ENCODE measurements at places on chromosomes 6 and 20.
A peak's percentile ranks its signal among the peaks of the same experiment; 100 is the strongest.

- DNase-seq, result no peak
Measured at GRCh38 chr6:34696189-34696738, 303 bp downstream of the ILRUN start.

- no peak for DNase-seq
Measured at GRCh38 chr20:11813106-11813890, 104.4 kb upstream of the BTBD3 start.

DNA sequence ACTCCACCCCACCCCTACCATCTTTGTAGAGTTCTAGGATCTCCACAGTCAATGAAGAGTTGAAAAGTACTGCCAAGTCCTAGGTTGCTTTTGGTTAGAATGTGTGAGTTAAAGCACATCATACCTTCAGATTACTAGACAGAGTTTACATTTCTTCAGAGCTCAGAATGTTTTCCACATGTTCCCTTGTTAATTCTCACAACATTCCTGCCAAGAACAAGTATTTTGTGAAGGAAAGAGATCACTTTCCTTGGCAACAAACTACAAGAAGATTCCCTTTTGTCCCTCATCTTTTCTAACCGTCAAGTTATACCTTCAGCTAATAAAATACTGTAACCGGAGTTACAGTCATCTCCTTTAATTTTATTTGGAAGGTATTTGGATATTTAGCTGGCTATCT lies 266.8 kb downstream of the ZFAND3 start:
- no peak for DNase-seq

- no peak for DNase-seq
Measured at GRCh38 chr6:52539607-52540006, 37.3 kb downstream of the TRAM2 start.

GRCh38 chr6:99241905-99242534 lies 107.5 kb downstream of the FAXC start:
- DNase-seq, result peak; percentile 15

- DNase-seq, result no peak
Measured at GRCh38 chr20:23245553-23246181, 104.9 kb upstream of the NXT1 start.

GRCh38 chr6:168515376-168515775 lies 74.4 kb downstream of the SMOC2 start:
- DNase-seq, result no peak

DNA sequence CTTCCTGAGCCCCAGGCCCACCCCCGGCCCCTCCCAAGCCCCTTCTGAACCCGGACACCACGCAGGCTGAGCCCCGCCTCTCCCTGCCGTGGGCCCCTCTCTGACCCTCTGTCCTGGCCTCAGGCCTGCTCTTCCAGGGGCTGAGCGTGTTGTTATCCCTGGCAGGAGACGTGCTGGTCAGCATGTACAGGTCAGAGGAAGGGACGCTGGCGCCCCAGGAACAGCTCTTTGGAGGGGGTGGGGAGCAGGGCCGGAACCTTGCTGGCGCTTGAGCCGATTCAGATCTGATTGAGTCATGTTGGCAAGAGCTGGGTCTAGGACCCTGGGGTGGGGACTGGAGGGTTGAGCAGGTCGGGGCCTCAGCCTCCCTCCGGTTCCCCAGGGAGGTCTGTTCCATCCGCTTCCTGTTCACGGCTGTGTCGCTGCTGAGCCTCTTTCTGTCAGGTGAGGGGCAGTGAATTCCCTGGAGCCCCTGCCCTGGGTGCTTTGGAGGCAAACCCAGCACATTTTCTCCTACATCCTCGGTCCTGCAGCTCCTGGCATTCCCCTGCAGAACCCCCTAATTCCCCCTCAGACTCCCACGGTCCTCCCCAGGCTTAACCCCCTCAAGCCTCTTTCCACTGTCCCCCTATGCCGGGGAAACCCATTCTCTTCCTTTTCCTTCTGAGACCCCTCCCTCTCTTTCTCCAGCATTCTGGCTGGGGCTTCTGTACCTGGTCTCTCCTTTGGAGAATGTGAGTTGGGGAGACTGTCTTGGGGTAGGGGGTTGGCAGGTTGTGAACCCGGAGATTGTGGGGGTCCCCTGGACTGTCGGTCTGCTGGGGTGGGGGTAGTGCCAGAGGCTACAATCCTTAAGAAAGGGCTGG lies 2.0 kb downstream of the SPAG4 start:
- DNase-seq, result peak; percentile 75

GRCh38 chr6:88490908-88491264 lies 324.7 kb upstream of the CNR1 start:
- DNase-seq, result no peak

DNA sequence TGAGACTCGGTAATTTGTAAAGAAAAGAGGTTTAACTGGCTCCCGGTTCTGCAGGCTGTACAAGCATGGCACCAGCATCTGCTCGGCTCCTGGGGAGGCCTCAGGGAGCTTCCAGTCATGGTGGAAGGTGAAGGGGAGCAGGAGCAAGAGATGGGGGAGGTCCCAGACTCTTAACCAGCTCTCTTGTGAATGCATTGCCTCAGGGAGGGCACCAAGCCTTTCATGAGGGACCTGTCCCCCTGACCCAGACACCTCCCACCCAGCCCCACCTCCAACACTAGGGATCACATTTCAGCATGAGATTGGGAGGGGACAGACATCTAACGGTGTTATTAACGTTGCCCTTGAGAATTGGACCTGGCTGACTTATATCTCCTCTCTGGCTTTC lies 68.6 kb downstream of the PTPN1 start:
- no peak for DNase-seq

DNA sequence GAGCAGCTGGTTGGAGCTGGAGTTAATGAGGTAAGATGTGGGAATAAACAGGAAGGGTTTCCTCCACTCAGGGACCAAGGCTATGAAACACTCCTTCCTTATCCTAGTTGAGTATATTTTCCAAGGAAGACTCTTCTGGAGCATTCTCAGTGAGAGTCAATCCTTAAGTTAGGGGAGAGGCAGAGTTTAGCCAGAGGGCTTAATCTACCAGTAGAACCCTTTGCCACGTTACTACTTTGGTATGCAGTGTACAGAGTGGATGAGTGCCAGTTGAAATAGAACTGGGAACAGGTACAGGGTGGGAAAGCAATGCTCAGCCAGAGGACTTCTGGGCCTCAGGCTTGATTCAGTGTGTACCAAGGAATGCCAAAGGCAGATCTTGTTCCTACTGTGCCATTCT lies 114.3 kb downstream of the UBE3D start:
- DNase-seq, result no peak

GRCh38 chr20:37845878-37846277 lies 57.0 kb upstream of the VSTM2L start:
- no peak for DNase-seq

- DNase-seq, result no peak
Measured at GRCh38 chr6:133631421-133631820, 257.5 kb upstream of the TCF21 start.

DNA sequence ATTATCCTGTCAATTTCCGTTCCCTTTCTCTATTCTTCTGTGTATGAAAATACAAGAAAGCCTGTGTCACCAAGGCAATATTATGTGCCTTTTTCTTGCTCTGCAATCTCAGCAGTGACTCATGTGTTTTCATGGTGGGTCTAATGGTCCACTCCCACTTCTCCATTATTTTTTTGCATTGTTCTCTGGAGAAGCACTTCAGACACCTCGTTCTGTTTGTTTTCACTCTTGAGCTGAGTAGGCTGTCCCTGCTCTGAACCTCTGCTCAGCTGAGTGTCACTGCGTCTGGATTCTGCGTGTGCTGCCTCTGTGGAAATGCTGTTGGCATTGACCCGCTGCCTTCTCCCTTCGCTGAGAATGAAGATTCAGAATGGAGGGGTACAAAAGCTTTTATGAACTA lies 230.6 kb downstream of the TMEM242 start:
- DNase-seq, result no peak

DNA sequence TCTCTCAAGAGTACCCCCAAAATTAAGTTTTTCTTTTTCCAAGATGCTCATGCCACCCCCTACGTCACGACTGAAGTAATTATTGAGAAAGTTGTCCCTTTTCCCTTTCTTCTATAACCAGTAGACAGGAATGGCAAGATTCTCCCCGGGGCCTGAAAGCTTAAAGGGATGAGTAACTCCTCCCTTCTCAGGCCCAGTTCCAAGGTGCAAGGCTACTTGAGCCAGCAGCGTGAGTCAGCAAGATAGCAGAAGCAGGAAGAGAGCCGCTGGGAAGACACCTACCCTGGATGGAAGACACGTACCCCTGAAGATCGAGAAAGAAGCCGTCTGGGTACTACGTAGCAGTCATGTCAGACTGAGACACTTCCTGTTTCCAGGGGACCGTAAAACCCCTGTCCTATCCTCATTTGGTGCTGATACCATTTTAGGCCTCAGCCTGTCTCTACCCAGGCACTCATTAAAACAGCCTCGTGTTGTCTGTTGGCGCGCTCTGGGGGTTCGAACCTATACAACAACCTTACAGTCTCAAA lies 241.0 kb downstream of the ADGRG6 start:
- no peak for DNase-seq

- no peak for DNase-seq
Measured at GRCh38 chr6:135393289-135393688, 104.3 kb downstream of the AHI1 start.

- no peak for DNase-seq
Measured at GRCh38 chr20:888057-888456, 28.1 kb downstream of the ANGPT4 start.

GRCh38 chr6:70706491-70707123 lies 38.9 kb downstream of the SMAP1 start:
- no peak for DNase-seq

DNA sequence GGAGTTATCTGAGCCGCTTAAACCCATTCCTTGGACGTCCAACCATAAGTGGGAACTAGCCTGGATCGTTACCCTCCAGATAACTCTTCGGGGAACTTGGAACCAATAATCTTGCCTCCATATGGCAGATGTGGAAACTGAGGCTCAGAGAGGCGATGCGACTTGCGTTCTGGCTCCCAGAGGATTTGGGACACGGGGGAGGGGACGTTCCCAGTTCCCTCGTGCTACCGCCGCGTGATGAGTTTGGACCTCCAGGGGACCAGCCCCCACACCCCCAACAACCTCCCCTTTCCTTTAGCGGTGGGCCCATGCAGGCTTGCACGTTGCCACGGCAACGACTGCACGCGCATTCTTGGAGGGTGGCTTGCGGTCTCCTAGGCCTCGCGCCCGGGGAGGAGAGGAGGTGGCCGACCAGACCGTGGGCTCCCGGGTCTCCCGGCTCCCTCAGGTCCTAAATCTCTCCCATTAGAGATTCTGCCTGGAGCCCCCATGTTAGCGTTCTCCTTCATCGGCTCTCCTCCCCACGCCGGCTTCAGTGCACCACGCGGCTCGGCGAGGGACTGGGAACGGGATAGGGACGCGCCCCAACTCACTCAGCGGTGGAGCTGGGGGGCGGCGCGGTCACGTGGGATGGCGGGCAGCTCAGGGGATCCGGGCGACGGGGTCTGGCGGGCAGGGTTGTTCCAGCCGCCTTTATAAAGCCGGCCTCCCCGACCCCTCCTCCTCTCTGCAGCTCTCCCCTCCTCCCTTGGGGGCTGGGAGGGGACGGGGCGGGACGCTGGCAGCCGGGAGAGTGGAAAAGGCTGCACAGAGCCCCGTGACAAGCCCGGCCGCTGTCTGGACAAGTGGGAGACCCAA lies at the start of gene PLTP:
TSS of gene PLTP (minus strand) at position 670 of the 858 bp plus-strand sequence. CDS start 703 bp downstream, outside the sequence.
- DNase-seq, result peak; percentile 87

DNA sequence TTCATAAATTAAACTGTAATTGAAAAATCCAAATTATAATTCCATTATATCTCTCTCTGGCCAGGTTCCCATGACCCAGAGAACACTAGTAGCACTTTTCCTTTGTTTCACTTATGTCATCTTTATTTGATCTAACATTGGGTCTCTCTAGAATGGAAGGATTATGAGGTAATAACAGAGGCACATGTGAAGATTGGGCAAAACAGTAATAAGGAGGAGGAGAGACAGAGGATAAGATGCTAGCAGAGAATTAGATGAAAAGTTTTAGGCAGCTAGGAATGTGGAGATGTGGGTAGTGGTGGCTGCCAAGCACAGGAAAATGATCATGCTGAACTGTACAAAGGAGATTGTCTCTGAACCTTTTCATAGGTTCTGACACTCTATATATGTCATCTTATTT lies 3.3 kb downstream of the TAB2 start:
- no peak for DNase-seq

DNA sequence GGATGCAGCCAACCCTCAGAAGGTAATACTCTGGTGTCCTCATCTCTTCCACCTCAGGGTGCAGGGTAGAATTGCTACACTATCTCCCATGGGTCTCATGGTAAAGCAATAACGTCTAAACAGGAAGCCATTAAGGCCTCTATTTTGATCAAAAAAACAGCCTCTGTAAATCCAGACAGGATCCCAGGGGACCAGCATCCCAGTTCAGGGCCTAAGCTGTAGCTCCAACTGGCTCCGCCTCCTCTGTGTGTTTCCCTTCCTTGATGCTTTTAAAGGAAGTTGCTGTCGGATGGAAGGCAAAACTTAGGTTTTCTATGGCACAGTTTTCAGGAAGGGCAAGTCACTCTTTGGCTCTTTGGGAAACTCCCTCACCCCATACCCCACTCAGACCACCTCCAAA lies 222.0 kb downstream of the MAFB start:
- DNase-seq, result peak; percentile 16

GRCh38 chr20:40639676-40640355 lies 49.2 kb downstream of the MAFB start:
- DNase-seq, result no peak

- DNase-seq, result no peak
Measured at GRCh38 chr6:37260040-37260439, 2.1 kb upstream of the TMEM217 start.

DNA sequence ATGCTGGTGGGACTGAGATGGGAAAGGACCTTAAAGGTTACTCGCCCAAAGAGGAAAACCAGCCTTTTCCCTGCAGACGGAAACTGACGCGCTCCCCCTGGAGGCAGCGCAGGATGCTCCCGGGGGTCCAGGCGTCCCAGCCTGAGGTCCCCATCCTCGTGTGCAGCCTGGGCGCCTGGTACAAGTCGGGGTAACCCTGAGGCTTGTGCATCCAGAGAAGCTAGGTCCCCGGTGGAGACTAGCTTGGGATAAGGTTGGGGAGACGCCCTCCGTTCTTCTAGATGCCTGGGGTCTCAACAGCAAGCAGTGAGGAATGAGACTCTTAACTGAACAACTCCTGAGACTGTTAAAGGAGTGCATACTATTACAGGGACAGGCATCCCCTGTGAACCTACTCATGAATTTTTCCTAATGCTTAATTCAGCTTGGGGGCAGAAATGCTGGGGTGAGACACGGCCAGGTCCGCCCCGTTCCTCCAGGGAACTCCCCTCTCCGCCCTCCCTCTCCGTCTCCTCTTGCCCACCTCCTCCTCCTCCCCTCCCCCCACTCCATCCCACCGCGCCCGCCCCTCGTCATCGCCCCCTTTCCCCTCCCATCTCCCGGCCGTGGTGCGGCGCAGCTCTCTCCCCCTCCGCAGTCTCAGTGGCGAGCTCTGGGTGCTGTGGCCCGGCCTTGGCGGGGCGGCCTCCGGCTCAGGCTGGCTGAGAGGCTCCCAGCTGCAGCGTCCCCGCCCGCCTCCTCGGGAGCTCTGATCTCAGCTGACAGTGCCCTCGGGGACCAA lies at the start of gene PRSS35:
TSS of gene PRSS35 (plus strand) at position 634 of the 781 bp plus-strand sequence. CDS start 10,908 bp downstream, outside the sequence.
- peak; percentile 78 for DNase-seq

- DNase-seq, result no peak
Measured at GRCh38 chr6:104186831-104187230, 672.9 kb downstream of the HACE1 start.
